A549 treated with CORT108297 at 1 μM for 4 hours (cell line): ENCODE measurements at places on chromosomes 12 and 14. TPM values are rescaled to one million over a fixed set of nuclear protein-coding genes. Genes with fewer than 3 reads are reported as not detected.

The FAM186B gene
- 0.08 to 0.16 TPM (median 0.12 TPM) in 5 replicates for total RNA-seq

The MFAP5 gene
- total RNA-seq, result 0.09 to 0.25 TPM (median 0.14 TPM) in 3 of 5 replicates, not detected in the others

The DACT1 gene
- total RNA-seq, result 0.50 to 0.65 TPM (median 0.59 TPM) in 5 replicates

The PTPRB gene
- total RNA-seq, result 0.54 to 1.2 TPM (median 0.78 TPM) in 5 replicates

The ABCD2 gene
- not detected in 5 replicates for total RNA-seq
